ENCODE measurements at places on chromosomes 16 and 17.

DNA sequence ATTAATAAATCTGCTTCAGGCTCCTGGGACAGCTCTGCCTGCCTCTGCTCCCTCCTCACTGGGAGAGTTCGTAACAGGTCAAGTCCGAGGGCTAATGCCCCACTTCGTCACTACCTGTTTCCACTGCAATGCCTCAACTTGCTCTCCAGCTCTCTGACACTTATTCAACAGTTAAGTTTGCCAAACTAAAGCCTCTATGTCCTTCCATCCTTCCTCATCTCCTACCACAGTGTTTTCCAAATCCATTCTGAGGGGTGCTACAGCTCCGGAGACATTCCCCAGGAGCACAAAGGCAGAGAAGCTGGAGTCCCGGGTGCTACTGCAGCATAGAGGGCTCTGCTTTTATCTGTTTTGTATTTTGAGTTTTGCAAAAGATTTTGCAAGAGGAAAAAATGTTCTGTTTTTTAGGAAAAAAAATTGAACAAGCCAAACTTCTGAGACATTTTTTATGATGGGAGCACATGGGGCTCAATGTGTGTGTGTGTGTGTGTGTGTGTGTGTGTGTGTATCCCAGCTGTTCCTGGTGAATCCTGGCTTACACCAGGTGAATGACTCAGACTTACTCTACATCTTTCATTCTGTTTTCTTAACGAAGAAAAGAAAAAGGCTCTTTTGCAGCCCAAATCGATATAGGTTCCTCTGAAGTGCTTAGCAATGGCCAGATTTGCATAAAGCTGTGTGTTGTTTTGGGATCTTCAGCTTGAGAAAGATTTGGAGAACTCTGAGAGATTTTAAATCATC lies 46.1 kb upstream of the MYOCD start:
- DNase-seq: no peak

DNA sequence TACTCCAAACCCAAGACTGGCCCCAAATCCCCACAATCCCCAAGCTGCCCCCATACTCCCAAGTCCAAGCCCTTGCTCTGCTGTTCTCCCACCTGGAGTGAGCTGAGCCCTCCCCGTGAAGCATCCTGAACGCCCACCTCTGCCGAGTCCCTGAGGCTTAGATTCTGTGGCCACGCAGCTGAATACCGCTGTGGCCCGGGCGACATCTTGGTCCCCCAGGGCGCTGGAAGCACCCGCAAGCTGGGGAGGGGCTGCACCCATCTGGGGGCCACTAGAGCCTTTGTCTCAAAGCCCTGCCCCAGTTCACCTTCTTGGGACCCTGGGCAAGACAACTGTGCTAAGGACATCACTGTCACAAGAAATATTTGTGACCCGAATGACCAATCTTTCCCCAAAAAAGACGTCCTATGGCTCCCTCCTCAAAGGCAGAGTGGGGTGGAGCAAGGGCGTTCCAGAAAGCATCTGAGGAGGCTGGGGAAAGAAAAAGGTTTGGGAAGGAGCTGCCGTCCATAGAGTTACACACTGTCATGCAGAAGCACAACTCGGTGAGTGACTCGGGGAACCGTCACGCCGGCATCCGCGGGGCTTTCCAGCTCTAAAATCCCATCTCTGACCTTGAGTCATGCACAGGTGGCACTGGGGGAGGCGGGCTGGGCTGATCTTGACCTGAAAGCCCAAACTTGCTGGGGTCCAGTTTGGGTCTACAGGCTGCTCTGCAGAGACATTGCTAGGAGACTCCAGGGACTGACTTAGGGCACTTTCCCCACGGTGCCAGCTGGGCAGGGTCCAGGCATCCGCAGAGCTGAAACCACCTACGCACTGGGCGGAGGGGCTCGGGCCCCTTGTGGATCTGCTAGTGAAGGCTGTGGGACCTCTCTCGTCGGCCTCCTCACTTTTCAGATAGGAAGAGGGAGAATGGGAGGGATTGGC lies 6.6 kb downstream of the PTX4 start:
- DNase-seq: no peak

DNA sequence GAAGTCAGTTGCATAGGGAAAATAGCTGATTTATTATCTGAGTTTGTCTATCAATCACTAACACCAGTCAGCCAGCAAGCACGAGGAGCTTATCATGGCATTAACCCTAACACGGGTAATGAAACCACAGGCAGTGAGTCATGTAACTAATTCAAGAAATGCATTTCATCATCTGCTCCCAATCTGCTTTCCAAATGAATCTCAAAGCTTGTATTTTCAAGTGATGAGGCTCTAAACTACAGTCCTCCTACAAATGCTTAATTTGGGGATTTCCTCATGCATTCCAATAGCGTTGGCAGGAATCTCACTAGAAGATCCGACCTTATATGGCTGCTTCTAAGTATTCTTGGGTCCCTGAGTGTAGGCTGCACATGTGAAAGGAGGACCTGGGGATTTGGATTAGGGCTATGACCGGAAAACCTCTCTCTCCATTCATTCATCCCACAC lies 118.4 kb upstream of the HSBP1 start:
- DNase-seq: peak; percentile 98

DNA sequence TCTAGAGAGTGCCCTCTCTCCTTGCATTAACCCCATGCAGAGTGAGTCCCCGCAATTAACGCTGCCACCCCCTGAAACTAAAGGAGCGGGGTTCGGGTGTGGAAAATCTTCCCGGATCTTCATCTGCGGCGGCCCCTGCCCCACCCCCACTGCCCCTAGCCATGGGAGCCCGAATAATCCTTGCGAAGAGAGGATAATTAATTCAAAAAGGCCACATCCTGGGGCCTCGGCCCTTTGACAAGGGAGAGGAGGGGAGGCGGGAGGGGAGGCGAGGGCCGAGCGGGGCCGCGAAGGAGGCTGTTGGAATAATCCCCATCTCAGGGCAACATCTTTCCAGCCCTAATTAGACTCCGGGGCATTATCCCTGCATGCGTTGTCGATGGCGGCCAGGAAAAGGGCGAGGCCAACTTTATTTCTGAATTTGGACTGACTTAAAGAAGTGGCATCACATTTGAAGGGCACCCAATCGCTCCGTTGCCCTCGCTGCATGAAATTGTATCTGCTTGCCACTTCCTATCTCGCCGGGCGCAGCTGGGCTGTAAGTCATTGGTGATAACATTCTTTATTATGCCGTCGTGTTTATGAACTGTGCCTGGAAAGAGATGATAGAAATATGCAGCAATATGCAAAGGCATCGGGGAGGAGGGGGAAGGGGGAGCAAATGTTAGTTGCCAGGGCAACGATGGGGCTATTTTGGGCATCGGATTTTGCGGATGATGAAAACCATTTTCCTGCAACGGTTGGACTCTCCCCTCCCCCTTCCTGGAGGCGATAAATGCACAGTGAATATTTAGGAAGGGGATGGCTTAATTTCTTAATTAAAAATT lies 387.1 kb upstream of the TNRC6C start:
- no peak for DNase-seq

DNA sequence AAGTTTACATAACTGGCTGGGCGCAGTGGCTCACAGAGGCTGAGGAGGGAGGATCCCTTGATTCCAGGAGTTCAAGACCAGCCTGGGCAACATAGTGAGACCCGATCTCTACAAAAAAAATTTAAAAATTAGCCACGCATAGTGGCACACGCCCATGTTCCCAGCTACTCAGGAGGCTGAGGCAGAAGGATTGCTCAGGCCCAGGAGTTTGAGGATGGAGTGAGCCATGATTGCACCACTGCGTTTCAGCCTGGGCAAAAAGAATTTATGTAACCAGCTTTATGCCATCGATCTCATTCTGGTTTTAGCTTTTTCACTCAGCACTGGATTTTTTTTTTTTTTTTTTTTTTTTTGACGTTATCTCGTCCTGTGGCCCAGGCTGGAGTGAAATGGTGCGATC lies 9.1 kb upstream of the CD300E start:
- no peak for DNase-seq

DNA sequence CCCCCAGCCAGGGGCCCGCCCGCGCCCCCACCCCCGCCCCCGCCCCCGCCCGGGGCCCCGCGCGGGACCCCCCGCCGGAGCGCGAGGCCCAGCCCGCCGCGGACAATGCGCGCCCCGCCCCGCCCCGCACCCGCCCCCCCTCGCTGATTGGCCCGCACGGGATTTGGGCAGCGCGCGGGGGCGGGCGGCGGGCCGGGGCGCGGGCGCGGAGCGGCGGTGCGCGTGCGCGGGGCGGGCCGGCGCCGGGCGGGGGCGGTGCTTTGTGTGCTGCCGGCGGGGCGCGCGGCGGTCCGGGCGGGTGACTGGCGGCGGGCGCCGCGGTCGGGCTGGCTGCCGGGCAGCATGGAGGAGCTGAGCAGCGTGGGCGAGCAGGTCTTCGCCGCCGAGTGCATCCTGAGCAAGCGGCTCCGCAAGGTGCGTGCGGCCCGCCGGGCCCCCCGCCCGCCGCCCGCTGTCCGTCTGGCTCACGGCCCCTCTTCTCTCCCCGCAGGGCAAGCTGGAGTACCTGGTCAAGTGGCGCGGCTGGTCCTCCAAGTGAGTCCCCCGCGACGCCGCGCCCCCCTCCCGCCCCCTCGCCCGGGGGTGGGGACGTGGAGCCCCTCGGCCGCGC lies at the start of gene CBX2:
Gene CBX2, plus strand, starts transcription at position 255 of the 610 bp plus-strand sequence. Its CDS starts 88 bp downstream, at position 343.
- DNase-seq: peak; percentile 50

- DNase-seq: peak; percentile 59
Measured at GRCh38 chr17:16215965-16216316, 607 bp upstream of the NCOR1 start.

DNA sequence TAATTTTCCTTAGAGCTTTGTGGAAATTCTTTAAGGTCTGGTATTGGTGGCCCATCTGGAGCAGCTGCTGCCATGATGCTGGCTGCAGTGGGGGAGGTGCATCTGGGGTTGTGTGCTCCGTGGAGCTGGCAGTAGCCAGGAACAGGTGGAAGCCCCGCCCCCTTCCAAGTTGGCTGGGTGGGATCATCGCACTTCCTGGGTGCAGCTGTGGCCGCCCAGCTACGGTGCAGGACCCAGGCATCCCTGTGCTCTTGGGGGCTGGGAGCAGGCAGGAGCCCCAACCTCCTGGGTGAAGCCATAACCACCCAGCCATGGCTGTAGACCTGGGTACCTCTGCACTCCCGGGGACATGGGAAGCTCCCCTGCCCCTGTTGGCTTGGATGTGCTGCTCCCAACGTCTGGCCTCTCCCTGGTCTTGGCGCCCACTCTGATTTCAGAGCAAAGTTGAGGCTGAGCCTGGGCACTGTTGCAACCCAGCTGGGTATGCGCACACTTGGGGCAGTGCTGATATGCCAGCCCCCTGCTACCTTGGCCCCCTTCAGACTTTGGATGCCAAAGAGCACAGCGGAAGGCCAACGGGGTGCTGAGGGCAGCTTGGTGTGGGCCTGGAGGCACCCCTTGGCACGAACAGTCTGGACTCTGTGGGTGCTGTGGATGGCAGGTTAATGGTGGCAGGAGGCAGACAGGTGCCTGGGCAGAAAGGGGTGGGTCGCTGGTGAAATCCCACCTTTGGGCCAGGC lies 145.2 kb downstream of the MYO1D start:
- no peak for DNase-seq

GRCh38 chr16:64590513-64590912 lies 531.4 kb downstream of the CDH11 start:
- no peak for DNase-seq

Data from kidney glomerular epithelial cell (primary cell).